Stimulated activated CD8-positive, alpha-beta memory T cell treated with anti-CD3 and anti-CD28 coated beads, Interleukin-4, amount 100 ng/mL, for 1 hour (primary cell): ENCODE measurements at places on chromosomes 4 and X.

DNA sequence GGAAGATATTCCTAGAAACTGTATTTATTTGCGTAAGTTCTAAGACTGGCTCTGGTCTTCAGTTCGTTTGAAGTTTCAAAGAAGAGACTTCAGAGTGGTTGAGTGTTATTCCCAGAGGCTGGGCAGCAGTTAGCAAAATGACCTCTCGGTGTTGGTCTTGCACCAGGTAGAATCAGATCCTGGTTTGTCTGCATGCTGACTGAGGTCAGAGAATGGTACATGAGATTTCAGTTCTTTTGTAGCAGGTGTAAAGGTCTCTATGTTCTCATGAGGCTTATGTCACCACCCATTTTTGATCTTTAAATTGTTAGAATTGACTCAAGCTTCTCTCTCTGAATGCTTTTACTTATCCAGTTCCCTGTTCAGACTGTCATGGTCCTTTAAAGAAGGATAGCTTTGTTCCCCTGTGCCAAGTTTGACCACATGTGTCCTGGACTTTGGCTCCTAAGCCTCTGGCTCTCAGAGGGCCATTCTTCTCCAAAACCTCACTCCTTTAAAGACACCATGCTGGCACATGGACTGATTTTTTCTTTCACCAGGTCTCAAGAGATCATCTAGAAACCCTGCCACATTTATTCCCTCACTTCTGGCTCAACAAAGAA, 355.8 kb upstream of the BOD1L1 start:
- DNase-seq = no peak

GRCh38 chrX:78945186-78945912, at the start of gene P2RY10:
Gene P2RY10, plus strand, starts transcription at chrX:78945391. Its CDS starts 15,130 bp downstream, at chrX:78960521.
- no peak for DNase-seq

- no peak for DNase-seq
These were observed 53.2 kb downstream of the TBL1X start for GRCh38 chrX:9518051-9518450.

DNA sequence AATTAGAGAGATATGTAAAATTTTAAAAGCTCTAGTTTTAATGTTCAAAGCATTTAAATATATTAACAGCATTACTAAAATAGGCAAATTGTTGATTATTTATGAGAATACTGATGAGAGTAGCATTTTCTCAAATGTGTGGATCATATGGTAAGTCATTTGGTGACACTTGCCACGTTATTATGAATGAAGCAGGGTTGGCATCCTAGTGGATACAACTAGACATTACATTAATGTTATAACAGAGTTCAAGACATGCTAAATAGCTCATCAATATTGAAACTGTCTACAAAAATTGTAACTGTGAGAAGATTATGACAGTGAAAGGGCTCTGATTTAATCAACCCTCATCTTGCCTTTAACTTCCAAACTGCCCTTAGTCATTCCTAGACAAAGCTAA, 171.1 kb downstream of the PDGFC start:
- no peak for DNase-seq

- no peak for DNase-seq
These were observed 27.2 kb downstream of the TACR3 start for GRCh38 chr4:103692615-103693014.

DNA sequence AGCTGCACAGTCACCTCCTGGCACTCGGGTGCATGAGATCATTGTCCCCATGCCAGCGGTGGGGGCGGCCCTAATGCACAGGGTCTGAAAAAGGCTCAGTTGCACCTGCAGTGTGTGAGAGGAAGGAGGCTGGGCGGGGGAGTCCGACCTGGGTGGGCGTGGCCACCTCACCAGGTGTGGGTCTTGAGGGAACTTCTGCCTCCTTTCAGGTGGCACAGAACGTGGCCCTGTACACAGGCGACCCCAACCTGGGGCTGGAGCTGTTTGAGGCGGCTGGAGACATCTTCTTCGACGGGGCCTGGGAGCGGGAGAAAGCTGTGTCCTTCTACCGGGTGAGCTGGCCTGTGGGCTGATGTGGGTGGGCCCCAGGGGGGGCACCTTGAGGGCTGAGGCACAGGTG, 34.3 kb upstream of the HTRA3 start:
- no peak for DNase-seq

GRCh38 chr4:34371676-34372075, 1872.6 kb downstream of the ARAP2 start:
- DNase-seq = no peak

DNA sequence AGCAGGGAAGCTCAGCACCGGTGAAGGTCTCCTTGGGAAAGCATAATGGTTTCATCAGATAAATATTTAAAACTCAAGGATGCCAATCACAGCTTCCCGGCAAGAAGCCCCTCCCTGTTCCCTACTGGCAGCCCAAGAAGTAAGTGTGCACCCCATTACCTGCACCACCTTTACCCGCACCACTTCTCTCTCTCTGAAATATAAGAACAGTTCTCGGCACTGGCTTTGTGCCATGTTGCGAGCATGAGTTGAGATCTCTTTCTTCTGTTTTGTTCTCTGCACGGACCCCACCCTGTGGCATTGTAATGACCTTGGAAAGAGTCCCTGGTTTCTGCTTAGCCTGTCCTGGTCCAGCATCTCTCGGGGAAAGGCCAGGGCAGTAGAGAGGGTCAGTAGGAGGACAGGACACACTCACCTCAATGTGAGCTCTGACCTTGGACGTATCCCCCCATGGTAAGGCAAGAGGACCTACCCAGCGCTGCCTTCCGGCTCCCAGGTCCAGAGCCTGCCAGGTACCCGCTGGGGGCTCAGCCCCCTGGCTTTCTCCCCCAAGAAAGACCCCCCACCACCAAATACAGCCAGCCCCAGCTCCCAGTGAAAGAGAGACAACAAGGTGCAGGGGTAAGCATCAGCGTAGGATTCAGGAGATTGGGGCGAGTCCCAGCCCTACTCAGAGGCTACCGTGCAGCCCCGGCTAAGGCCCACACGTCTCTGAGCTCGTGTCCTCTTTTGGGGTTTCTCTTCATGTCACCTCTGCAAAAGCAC, 80.7 kb downstream of the PSAPL1 start:
- no peak for DNase-seq

DNA sequence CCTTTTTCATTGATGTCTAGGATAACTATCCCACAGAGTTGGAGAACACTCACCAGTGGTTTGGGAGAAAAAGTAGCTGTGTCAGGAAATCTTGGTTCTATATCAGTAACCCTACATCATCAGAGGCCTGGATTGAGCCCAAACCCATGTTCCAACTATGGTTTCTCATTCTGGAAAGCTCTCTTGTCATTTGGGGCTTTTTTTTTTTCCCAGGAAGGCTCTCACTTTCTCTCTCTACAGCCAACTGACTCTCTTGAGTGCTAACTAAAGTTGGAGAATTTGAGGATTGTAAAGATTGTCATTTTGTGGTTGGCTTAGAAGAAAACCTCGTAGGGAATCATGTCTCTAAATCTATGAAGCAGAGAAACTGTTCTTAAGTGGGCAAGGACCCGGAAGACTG, 228.2 kb upstream of the DIPK2B start:
- no peak for DNase-seq

- DNase-seq = no peak
These were observed 53.1 kb downstream of the TIGD2 start for GRCh38 chr4:89164400-89164799.

- no peak for DNase-seq
These were observed 66.0 kb upstream of the FAT1 start for GRCh38 chr4:186789651-186790050.

GRCh38 chr4:40403081-40403480, 67.9 kb downstream of the CHRNA9 start:
- no peak for DNase-seq

- DNase-seq = no peak
These were observed 15.6 kb upstream of the EXOSC9 start for GRCh38 chr4:121785479-121785878.

GRCh38 chrX:143363419-143363818, 153.9 kb downstream of the SPANXN3 start:
- no peak for DNase-seq

DNA sequence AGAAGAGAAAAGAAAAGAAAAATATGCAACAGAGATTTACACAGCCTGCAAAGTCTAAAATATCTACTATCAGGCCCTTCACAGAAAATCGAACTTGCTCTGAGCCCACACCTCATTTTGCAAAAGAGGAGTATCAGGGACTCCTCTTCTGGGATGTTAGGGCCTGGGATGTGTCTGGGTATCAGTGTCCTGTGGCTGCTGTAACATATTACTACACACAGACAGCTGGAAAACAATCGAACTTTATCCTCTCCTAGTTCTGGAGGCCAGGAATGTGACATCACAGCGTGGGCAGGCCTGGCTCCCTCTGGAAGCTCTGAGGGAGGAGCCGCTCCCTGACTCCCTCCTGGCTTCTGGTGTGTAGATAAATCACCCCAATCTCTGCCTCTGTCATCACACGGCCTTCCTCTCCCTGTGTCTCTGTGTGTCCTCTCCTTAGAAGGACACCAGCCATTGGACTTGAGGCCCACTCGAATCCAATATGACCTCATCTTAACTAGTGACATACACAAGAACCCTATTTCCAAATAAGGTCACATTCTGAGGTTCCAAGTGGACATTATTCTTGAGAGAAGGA, 52.9 kb downstream of the PPP2R2C start:
- DNase-seq = no peak

- DNase-seq = no peak
These were observed 660 bp downstream of the WWC2 start for GRCh38 chr4:183099537-183100297.

DNA sequence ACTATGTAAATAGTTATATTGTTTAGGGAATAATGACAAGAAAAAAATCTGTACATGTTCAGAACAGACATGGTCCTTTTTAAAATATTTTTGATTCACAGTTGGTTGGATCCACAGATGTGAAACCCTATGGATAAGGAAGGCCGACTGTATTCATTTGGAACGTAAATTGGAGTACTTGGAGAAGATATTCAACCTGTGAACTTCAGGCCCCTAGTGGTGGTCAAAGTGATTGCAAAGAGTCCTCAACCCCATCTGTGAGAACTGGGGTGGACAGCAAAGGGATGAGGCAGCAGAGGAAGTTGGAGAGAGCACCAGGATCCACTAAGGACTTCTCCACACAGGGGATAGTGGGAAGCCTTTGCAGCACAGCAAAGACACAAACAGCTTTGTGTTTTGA, 6.2 kb upstream of the CXCL13 start:
- no peak for DNase-seq

DNA sequence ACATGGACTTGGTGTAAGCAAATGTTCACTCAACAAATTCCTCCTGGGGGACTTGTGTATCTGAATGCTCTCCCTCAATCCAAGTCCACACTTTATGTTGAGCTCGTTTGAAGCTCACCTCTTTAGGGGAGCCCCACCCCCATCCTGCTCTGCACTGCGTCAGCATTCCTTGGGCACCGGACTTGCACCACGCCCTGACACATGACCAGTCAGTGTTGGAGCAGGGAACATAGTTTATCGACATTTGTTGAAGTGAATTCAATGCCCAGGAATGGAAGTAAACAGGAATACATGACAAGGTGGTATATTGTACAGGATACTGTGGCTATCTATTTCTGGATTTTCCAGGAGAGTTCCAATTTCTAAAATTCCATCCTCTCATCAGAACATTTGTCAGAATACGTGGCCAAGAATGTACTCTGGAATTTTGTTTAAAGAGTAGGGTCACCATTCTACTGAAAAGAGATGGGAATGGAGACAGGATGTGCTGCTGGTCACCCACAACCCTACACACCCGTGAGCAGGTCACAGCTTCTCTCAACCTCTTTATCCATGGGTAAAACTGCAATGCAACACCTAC, 60.0 kb upstream of the LNX1 start:
- no peak for DNase-seq

GRCh38 chr4:185847352-185848097, 35.5 kb upstream of the SORBS2 start:
- DNase-seq = no peak

DNA sequence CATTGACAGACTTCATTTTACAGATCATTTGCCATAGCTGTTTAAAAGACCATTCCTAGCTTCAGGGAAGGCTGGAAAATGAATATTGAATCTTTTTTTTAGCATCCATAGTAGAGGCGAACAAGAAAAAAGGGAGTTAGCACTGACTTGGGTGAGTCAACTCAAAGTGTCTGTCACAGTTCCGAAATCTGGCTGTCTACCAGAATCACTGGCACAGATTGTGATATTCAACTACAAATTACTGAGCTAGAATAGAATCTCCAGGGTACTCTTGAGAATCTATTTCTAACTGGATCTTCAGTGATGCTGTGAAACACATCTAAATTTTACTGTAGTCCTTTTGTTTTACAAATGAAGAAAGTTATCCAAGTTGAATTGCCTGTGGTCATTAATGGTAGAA, 31.5 kb downstream of the SEC24B start:
- DNase-seq = no peak
